ENCODE measurements at places on chromosomes 11 and 22. TPM values are rescaled to one million over a fixed set of nuclear protein-coding genes. Genes with fewer than 3 reads are reported as not detected.

The OTOG gene
- not detected for total RNA-seq

The E2F8 gene
- 0.36 TPM for total RNA-seq

The GLB1L3 gene
- total RNA-seq: not detected

The SHANK3 gene
- total RNA-seq: 0.59 TPM

The POU2AF3 gene
- total RNA-seq: 0.36 TPM

The KRTAP5-10 gene
- total RNA-seq: 0.36 TPM

The MAP6 gene
- 0.72 TPM for total RNA-seq

DNA sequence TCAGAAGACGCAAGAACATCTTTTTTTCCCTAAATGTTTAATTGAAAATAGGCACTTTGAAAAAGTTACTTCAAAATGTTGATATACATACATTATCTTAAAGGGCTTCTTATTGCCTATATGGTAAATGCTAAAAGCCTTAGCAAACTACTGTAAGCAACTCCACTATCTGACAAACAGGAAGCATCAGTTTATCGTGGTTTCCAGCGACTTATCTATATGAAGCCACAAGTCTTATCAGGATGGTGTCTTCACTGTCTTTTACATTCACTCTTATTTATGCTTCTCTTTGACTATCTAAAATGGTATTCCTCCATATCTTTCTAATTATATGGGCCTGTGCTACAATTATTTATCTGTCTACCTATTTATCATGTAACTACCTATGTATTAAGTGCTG is 2091.9 kb downstream of the LRRC4C start:
- DNase-seq: no peak

DNA sequence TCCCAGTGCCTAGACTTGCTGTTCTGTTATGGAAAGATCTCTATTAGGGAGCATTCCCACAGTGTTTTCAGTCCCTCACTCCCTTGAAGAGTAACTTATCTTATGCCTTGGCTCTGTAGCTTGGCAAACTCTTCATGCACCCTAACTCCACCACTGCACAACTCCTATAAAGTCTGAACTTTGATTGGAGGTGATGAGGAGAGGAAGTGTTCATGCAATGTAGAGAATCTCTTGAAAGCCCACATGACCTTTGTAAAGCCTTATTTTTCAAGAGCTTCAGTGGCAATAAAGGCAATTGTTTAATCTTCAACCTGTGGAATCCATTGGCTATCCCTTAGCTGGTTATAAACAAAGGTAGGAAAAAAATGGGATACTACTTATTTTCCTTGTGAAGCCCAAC is 176.2 kb downstream of the ETS1 start:
- no peak for DNase-seq

- no peak for DNase-seq
Measured at GRCh38 chr11:100739666-100740065, 52.6 kb downstream of the ARHGAP42 start.

DNA sequence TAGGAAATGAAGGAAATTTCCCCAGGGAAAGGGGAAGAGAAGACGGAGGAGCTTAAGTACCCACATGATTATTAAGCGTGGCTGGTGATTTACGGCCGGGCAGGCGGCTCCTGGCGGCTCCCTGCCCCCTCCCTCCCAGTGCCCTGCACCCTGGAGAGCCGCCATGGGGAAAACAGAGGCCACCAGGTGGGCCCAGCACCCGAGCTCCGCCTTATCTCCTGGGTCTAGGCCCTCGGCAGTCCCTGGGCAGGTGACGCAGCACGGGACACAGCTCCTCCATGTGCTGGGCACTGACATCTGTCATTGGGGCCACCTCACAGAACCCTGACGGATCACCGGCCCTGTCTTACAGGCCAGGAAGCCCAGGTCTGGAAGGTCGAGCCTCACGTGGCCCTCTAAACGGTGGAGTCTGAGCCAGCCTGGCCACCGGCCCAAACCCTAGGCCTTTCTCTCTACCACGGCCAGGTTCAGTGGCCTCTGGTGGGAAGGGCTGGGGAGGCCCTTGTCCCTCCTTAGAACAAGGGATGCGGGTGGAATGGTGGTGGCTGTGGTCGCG is 60.2 kb upstream of the PPARA start:
- DNase-seq: no peak

DNA sequence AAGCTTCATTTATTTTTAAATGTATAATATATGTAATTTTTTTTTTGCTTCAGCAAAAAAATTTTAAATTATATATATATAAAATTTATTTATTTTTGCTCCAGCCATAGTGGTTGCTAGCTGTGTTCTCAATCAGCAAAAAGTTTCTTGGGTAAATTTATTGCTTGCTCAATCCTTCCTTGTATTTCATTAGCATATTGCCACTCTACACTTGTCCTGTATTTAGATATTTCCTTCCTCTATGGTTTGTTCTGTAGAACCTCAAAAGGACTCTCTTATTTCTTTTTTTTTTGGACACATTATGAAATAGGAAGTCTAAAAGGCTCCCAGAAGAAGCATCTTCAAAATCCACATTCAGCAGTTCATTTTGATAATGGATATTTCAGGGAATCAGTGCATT is 2.3 kb downstream of the PTPRJ start:
- DNase-seq: no peak

DNA sequence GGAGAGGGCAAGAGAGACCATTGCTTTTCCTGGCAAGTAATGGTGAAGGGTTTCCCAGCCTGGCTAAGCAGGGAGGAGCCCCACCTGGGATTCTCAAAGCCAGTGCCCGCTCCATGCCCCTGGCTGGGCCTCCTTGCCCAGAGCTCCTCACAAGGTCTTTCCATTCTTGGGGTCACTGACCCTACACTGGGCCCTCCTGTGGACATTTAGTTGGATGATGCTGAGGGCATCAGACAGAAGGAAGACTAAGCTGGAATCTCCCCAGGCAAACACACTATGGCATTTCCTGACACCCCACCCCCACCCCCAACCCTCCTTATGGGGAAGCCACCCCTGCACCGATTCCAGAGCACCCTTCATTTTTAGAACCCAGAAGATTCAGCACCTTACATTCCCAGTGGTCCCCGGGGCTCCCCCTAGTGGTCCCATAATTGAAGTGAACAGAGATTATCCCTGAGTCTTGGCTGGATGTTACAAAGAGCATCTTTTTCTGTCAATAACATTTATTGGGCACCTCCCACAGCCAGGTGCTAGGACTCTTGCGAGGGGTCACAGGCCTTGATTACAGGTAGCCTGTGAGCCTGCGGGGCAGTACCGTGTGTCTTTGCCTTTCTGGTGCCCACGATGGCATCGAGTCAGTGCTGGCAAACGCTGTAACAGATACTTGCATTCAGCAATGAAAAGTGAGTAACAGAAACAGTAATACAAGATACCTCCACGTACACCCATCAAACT is 548.5 kb downstream of the BUD13 start:
- peak; percentile 86 for DNase-seq

DNA sequence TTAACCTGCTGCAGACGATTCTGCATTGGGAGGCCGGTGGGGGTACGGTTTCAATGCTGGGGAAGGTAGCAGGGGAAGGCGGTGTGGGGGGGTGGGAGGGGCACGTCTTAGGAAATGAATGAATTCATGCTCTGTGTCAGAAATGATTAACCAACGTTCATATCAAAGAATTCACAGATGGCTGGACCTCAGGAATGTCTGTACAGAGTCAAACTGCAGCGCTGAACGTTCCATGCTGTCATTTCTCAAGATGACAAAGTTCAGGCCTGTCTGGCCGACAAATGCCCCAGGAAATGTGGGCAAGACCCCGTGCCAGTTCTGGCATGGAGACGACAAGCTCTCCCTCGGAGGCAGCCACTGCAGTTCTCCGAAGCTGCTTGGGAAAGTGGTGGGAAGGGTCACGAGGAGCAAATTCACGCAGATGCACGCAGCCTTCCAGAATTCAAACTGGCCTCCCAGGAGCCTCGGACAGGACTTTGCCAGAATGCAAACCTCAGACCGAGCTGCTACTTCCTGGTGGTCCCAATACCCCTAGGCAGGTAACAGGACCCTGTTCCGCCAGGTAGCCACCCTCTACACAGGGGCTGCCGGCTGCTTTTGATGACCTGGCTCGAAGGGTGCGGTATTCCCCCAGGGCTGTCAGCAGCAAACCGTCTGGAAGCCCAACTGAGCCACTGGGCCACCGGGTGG is 81.5 kb downstream of the TRMU start:
- DNase-seq: no peak

DNA sequence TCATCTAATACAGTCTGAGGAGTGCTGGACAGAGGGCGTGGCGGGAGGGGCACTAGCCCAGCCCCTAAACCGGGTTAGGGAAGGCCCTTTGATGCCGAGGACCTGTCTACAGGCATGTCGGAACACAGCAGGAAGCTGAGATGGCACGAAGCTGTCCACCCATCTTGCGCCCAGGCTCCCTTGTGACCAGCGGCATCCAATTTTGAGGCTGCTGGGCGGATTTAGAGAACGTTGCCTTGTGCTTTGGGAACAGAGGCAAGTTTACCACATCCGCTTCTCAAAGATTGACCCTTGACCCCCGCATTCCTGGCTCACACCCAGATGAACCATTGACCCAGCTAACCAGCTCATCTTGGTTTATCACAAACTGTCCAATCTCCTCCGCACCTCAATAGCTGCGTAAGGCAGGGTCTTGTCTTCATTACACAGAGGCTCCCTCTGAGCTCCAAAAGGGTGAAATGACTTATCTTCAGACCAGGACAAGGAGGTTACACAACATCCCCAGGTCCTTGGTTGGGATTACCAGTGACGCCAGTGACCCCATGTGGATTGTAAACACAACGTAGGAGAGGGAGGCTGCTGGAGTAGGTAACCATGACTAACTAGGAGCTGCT is 4.5 kb downstream of the FAM83F start:
- DNase-seq: no peak

DNA sequence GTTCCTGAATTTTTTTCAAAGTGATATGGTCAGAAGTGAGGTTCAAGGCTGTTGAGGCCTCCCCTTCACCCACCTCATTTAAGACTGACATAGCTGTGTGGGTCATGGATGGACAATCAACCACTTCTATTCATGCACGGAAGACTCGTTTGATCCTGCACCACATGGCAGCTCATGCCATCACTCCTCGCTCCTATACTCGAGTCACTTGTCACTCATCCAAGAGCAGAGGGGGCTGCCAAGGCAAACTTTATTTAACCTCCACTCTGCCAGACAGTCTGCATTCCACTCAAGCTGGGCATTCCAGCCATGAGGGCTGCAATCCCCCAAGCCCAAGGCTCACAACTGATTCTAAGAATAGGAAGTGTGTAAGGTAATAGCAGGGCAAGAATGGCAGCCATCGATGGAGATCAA is 34.1 kb downstream of the SNX19 start:
- peak; percentile 35 for DNase-seq

GRCh38 chr11:95584589-95584988 is 205.0 kb downstream of the FAM76B start:
- no peak for DNase-seq

DNA sequence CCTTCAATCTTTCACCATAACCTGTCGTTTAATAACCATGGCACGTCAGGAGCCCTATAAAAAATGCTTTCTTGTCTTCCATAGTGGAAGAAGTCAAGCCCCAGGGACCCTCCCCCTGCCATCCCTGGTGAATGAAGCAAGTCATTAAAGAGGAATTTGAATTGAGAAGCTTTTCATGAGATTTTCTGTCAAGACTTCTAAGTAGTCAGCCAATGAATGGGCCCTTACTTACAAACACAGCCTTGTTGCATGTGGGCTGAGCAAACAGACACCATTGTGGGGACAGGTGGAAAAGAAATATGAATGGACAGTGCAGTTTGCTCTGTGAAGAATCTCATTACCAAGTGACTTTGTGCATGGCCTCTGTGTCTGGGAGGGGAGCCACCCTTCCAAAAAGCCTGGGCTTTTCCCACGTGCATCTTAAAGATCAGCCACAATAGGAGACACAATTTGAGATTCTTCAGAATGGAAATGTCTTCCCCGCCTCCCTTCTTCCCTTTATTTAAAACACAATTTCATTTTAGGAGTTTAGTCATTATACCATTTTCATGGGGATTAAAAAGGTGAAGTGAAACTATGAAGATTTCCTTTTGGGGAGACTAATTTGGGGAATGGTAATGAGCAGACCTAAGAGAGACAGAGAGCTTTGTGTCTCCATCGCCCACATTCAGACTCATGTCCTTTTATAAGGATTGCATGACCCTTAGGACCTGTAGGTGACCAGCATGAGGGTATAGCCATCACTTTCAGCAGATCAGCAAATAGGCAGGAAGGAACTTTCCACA is 152.0 kb downstream of the LRRC4C start:
- DNase-seq: no peak

GRCh38 chr11:120432056-120433018 is 79.2 kb upstream of the GRIK4 start:
- DNase-seq: peak; percentile 39

- DNase-seq: no peak
Measured at GRCh38 chr11:59854871-59855270, 9.6 kb upstream of the CBLIF start.

DNA sequence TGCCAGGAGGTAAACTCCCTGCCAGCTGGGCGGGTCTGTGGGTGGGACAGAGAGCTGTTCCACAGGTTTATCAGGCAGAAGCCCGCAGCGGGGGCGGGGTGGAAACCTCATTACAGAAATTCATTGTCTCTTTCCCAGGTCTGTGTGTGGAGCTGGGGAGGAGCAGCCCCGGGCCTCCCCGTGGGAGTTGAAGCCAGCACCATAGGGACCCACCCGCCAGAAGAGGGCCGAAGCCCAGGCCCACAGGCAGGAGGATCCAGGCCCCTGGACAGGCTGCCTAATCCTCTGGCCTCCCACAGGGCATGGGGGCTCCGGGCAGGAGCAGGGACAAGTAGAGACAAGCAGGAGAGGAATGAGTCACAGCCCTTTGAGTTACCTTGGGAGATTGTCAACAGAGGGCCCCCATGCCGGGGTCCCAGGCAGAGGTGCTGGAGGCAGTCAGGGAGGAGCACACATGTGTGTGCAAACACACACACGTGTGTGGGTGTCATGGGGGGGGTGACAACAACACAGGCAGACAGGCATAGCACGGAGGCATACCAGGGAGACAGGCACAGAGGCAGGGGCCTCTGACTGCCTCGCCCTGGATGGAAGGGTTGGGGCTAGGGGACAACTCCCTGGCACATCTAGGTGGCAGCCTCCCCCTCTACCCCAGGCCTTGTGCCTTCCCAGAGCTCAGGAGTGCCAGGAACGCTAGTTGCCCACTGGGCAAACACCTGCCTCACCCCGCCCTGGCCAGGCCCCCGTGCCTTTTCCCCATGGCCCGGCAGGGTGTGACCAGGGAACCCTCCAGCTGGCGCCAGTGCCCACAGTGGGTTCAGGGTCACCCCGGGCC is 1.4 kb downstream of the CDC42BPG start:
- DNase-seq: peak; percentile 88

GRCh38 chr11:22657101-22657694 is 9.2 kb upstream of the GAS2 start:
- DNase-seq: no peak

DNA sequence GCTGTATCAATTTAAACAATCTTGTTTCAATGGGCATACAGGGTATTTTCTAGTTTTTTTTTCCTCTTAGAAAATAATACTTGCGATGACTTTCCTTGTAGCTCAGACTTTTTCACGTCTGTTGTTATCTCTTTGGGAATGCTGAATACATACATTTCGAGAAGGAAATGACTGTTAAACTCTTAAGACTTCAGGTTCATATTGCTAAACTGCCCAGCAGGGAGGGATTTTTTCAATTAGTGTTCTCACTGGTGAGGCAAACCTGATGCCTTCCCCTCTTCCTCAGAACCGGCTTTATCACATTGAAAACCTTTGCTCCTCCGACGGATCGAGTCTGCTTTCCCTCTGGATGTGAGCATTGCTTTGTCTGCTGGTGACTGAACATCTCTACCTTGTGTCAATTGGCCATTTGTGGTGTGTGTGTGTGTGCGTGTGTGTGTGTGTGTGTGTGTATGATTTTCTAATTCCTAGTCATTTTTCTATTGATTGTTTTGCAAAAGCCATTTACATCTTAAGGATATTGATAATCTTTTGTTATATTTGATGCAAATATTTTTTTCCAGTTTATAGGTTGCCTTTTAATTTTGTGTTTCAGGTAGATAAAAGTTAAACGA is 6.6 kb downstream of the NEAT1 start:
- DNase-seq: no peak

Data from osteoblast (primary cell).